Stimulated activated CD8-positive, alpha-beta memory T cell treated with anti-CD3 and anti-CD28 coated beads, Interleukin-2, amount 100 ng/mL, for 1 hour (primary cell): ENCODE measurements at places on chromosomes 7 and 10.

DNA sequence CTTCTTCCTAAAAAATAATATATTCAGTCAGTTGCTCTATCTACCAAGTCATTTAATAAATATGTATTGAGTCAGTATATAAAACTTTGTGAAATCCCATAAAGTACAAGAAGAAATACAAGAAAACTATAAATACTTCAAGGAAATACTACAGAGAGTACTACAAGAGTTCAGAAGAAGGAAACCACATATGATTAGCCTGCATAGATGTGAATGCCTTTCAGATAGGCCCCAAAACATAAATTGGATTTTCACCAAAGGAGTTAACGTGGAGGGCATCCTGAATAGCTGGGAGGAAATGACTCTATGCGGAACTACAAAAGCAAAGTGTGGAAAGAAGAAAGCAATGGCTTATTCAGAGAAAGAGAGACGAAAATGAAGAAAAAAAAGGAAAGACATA, 120.1 kb downstream of the LRRN3 start:
- no peak for DNase-seq

DNA sequence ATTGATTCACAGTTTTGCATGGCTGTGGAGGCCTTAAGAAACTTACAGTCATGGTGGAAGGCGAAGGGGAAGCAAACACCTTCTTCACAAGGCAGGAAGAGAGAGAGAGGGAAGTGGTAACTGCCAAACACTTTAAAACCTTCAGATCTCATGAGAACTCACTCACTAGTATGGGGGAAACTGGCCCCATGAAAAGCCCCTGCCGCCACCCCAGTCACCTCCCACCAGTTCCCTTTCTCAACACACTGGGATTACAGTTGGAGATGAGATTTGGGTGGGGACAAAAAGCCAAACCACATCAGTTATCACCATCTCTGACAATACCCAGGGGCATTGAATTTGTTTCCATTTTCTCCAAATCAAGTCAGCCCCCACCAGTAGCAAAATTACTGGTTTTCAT, 740.4 kb downstream of the GATA3 start:
- no peak for DNase-seq

GRCh38 chr10:123154711-123155505, 706 bp downstream of the BUB3 start:
- no peak for DNase-seq

DNA sequence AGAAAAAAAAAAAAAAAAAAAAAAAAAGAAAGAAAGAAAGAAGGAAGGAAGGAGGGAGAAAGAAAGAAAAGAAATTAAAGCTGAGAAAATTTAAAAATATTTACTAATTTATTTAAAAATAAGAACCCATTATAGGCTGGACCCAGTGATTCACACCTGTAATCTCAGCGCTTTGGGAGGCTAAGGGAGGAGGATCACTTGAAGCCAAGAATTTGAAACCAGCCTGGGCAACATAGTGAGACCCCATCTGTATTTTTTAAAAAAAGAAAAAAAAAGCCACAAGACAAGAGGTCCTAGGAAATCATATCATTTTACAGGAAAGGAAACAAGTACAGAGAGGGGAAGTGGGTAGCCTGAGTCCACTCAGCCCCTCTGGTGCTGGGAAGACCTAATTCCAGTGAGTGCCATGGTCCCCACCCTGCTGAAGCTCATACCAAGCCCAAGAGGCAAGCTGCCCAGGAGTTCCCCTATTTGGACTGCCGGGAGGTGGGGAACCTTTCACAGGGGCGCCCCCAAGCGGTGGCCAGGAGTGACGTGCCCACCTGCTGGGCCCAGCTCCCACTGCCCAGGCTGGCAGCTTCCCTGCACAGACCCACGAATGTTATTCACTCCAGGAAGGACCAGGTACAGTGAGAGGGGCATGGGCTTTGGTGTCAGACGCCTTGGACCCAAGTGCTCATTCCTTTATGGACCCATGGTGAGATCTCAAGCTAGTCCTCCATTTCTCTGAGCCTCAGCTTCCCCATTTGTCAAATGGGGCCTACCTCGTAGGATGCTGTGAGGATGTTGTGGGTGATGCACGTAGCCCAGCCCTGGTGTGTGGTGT, 133.6 kb downstream of the ZMIZ1 start:
- DNase-seq: no peak

DNA sequence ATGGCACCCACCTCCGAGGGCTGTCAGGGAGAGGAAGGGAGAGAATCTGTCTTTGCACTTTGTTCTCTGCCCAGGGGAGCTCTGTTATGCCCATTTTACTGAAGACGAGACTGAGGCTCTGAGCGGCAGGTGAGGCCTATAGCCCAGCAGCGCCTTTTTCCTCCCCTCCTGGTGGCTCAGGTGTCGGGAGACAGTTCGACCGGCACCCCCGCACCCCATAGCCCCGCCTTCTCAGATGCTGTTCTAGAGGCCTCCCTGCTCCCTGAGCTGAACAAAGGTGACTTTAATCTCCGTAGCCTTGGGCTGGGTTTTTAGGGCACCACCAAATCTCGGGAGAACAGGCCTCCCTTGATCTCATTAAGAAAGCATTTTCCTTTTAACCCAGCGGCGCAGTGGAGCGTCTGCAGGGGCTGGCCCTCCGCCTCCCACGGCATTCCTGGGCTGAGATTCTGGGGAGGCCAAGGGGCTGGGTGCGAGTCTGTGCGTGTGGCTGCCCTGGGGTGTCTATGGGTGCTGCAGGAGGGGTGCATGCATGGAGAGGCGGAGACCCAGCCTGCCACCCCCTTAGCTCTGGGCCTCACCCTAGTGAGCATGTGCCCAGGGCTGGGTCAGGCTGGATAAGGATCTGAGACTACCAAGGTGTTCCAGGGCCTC, 3.3 kb downstream of the LFNG start:
- no peak for DNase-seq

GRCh38 chr7:111043561-111043960, 47.4 kb upstream of the LRRN3 start:
- DNase-seq: no peak

DNA sequence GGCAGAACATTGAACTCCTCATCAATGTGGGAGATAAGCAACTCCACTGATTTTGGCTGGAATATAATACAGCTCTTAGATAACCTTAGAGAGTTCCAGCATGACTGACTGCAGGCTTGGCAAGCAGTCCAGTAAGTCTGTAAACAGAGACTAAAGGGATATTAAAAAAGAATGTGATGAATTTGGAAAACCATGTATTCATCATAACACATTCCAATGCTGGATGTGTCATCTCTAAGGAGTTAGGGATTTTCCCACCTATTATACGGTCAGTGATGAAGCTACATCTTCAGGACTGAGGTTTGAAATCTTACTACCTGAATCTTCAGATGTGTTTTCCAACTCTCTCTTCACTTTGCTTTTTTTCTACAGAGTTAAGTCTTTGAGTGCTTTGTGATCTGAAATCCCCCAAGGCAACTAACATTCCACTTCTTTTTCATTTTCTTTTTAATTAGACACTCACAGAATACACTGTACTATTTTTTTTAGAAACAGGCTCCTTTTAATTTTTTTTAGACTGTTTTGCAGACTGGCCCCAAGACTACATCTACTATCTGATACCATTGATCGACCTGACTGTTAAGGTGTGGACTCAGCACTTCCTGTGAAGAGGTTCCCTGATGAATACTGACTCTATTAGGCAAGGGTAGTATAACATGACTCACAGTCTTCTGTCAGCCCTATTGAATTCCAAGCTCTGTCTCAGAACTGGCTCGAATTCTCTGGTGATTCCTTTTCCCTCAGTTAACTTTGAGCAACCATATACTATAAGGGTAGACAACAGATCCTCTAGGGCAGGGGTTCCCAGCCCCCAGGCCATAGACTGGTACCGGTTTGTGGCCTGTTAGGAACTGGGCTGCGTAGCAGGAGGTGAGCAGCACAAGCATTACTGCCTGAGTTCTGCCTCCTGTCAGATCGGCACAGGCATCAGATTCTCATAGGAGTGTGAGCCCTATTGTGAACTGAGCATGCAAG, 678.2 kb downstream of the GRM8 start:
- DNase-seq: no peak

DNA sequence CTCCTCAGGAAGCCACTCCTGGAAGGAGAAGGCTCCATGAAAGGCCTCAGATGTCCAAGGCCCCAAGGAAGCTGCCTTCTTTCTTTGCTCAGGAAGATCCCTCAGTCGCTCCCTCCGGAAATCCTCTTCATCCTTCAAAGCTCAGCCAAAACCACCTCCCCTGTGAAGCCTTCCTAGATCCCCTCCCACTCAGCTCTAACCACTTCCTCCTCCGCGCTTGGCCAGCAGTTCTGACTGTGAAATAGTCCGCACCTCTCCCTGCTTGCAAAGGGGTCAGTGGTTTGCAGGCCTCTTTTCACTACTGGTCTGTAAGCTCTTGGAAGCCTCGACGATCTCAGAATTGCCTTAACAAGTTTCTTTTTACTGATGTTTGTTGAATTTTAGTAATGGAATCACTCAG, 23.9 kb downstream of the PYROXD2 start:
- DNase-seq: no peak

DNA sequence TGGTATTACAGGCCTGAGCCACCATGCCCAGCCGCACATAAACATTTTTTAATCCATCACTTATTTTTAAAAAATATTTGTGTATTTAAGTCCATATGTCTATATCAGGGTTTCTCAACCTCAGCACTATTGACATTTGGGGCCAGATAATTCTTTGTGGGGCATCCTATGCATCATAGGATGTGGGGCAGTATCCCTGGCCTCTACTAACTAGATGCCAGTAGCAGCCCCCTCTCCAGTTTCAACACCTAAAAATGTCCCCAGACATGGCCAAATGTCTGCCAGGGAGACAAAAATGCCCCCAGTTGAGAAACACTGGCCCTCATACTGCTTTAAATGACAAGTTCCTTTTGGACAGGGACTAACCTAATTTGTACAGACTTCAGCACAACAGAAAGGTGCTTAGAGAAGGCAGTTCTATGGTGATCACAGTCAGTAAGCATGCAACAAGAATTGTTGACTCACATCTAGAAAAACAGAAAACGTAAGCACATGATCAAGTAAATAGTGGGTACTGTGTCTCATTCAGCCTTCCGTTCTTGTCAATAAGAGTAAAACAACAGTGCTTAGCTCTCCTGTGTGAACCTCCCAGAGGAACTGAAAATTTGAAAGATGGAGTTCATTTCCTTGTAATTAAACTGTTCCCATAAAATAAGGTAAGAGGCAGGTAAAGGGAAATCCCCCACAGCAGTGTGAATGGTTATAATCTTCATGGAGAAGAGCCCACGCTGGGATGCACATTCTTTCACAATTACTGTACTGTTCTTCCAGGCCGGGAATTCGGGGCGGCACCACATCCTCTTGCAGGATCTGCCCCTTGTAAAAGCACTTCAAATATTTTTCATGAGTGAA, 17.3 kb upstream of the ADRB1 start:
- no peak for DNase-seq

GRCh38 chr7:158329014-158329610, 258.5 kb downstream of the PTPRN2 start:
- no peak for DNase-seq

- no peak for DNase-seq
These were observed 49.7 kb downstream of the ZMYND11 start for GRCh38 chr10:184911-185310.

- no peak for DNase-seq
These were observed 411.8 kb downstream of the SDK1 start for GRCh38 chr7:3712841-3713240.

- DNase-seq: no peak
These were observed 237.3 kb downstream of the SEMA3A start for GRCh38 chr7:83957333-83957732.

DNA sequence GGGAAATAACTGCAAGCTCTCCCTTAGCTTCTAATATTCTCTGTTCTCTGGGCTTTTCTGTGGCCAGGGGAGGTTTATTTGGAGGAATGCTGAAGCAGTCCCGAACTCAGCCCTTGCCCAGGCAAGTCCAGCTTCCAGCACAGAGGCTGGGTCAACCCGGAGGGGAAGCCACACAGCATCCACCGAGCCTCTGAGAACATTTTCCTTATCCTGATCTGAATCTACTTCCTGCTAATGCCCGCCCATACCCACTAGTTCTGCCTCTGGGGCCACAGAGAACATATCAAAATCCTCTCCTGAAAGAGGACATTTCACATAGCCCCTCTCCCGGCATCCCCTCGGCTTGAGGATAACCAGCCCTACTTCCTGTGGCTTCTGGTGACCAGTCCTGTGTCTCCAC, 31.1 kb downstream of the SH3PXD2A start:
- no peak for DNase-seq

GRCh38 chr10:58044072-58044471, 223.6 kb downstream of the IPMK start:
- DNase-seq: no peak

DNA sequence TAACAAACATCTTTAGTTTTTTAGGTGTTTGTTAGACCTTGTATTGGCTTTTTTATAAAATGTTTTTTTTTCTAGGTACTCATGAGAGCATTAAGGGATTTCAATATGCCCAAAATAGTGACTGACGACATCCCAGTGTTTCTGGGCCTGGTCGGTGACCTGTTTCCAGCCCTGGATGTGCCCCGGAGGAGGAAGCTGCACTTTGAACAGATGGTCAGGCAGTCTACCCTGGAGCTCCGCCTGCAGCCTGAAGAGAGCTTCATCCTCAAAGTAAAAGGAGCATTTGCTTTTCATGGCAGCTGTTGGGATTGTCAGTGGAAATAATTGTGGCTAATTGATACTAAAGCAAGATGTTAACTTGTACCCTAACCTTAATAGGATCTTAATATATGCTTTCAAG, 161.5 kb downstream of the DNAH11 start:
- DNase-seq: no peak

GRCh38 chr10:103416436-103417147, 20.2 kb downstream of the PDCD11 start:
- DNase-seq: peak; percentile 45

DNA sequence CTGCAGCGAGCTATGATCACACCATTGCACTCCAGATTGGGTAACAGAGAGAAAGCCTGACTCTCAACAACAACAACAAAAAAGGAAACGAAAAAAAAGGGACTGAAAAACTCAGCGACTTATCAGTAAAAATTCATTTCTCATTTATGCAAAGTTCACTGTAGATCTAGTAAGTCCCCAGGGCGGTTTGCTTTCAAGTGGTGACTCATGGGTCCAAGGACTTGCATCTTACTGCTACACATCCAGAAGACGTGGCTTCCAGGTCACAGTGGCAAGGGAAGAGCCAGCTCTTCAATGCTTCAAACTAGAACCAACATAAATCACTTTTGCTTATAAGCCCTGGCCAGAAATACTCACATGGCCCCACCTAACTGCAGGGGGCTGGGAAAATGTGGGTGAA, 178.3 kb upstream of the AUTS2 start:
- DNase-seq: no peak

DNA sequence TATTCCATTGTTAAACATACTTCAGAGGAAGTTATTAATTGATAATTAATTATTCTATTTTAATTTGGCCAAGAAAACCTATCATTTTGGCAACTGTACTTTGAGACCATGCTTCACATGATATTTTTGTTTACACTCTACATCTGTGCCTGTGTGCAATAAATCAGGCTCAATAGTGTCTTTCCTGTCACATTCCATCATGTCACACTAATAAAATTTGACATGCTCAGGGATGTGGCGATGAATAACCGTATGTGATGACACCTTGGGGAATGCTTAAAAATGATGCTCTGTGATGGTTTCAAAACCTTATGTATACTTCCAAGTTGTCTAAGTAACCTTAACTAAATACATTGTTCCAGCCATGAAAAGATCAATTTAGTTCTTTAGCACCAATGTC, 364.6 kb upstream of the TEX47 start:
- DNase-seq: no peak
